ENCODE measurements at places on chromosomes 1 and 21. TPM values are rescaled to one million over a fixed set of nuclear protein-coding genes. Genes with fewer than 3 reads are reported as not detected.

AK2 gene
- 86.1 TPM for total RNA-seq

CELA2A gene
- not detected for total RNA-seq

BNIPL gene
- 0.36 TPM for total RNA-seq

FRRS1 gene
- total RNA-seq: 2.0 TPM

GRCh38 chr1:15028102-15028501 is 125.4 kb upstream of the TMEM51 start:
- H3K36me3 ChIP-seq: peaks cover under 1% of the 10 kb centered on the region
- no peak for DNase-seq
- H3K27me3 ChIP-seq: no peaks in the 10 kb centered on the region
- H3K27ac ChIP-seq: peak overlapping the region; percentile 87

- H3K36me3 ChIP-seq: no peaks in the 10 kb centered on the region
- no peak for DNase-seq
- no peaks in the 10 kb centered on the region for H3K4me1 ChIP-seq
- no peak within 1 kb of the TSS for H3K27ac ChIP-seq
- H3K27me3 ChIP-seq: peaks cover 55% of the 10 kb centered on the region
Measured at GRCh38 chr1:151805066-151805820, at the start of gene LINGO4. TSS of gene LINGO4 (minus strand) at chr1:151805419. CDS start at chr1:151802704, 2,715 bp downstream.

DNA sequence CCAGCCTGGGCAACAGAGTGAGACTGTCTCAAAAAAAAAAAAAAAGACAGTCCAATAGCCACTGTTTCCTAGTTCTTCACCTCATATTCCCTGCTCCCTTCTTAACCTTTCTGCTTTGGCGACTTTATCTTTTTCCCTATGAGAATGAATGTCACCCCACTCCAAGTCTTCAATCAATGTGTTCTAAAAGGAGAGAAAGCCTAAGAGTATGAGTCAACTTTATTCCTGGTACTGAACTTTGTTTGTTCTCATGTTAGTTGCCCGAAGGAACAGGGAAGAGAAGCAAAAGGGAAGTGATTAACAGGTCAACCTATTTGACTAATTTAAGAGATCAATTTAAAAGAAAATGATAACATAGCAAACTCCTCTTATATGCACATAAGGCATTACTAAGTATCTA is 39.9 kb upstream of the SLC16A1 start:
- H3K36me3 ChIP-seq: no peaks in the 10 kb centered on the region
- H3K27me3 ChIP-seq: no peaks in the 10 kb centered on the region
- H3K4me3 ChIP-seq: no peak overlapping the region
- no peak for DNase-seq
- H3K4me1 ChIP-seq: peaks cover 27% of the 10 kb centered on the region
- H3K27ac ChIP-seq: no peak overlapping the region

- H3K4me3 ChIP-seq: no peak overlapping the region
- no peaks in the 10 kb centered on the region for H3K36me3 ChIP-seq
- no peaks in the 10 kb centered on the region for H3K4me1 ChIP-seq
- H3K27ac ChIP-seq: no peak overlapping the region
Measured at GRCh38 chr21:44531606-44532564, 8.1 kb downstream of the KRTAP10-1 start.

DNA sequence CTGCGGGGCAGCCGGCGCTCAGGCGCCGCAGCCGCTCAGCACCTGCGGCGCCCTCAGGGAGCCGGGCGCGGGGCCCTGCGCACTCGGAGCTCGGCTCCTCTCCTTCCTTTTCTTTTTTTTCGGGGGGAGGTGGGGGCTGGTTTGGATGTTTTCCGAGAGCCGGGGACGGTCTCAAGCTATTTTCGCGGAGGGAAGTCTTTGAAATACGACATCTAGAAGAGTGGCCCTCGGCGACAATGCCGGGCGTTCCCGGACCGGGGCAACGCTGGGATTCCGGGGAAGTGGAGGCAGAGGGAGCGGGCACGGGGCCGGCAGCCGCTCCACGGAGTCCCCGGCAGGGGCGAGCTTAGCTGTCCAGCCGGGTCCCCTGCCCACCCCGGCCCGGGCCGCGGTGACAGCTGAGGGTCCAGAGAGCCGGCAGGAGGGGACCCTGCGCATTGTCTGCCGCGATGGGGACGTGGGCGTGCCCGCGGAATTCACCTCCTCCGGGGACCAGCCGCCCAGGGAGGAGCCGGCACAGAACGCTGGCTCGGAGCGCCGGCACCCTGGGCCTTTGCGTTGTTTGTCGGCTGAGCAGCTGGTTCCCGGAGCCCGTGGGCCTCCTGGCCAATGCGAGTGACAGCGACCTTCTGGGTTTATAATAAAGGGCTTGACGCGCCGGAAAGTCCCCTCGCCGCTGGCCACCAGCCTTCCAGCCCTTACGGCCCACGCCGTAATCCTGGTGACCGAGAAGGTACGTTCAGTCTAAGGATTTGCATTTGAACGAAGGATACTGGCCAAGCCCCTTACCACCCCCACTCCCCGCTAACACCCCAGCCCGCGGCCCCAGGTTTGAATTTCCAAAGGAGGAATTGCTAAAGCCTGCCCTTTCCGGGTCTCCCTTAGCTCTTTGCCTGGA is 582 bp downstream of the SLC37A1 start:
- peak overlapping the region; percentile 77 for H3K4me3 ChIP-seq
- no peak for DNase-seq
- H3K4me1 ChIP-seq: peaks cover 47% of the 10 kb centered on the region
- H3K36me3 ChIP-seq: peaks cover 3% of the 10 kb centered on the region
- no peak overlapping the region for H3K27ac ChIP-seq

DNA sequence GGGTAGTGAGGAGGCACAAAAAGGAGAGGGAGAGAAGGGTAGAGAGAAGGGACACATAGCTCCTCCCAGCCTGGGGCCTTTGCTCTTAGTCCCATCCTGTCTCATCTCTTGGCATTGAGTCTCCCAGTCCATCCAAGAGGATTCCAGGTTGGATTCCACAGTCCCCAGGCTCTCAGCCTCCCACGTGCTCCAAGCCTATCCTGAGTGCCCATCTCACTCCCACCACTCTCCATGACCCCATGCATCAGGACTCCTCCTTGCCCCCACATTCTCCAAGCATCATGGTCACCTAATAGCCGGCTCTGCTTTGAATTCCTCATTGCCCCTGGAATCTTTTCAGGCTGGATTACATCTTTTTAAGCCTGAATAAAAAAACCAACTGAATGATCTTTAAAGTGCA is 87.9 kb downstream of the DSCAM start:
- H3K36me3 ChIP-seq: no peaks in the 10 kb centered on the region
- no peaks in the 10 kb centered on the region for H3K4me1 ChIP-seq
- no peak overlapping the region for H3K4me3 ChIP-seq
- no peak for DNase-seq
- H3K27me3 ChIP-seq: peaks cover 4% of the 10 kb centered on the region
